SIG-M5 (cell line): ENCODE measurements at places on chromosomes 1 and 21.

DNA sequence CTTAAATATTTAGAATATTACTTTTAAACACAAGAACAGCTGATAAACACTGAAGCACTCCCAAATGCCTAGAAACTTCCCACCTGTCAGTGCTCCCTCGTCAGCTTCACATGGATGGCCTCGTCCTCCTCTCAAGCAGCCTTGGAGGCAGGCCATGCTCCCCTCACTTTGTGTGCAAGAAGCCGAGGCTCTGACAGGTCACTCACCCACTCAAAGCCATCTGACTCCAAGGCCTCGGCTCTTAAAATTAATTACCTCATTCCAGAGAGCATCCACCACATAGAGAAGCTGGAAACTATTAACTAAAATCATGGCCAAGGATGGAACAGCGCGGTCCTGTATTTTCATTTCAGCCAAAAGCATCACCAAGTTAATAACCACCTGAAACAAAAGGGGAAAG lies 17.8 kb downstream of the LBR start:
- no peak for DNase-seq

DNA sequence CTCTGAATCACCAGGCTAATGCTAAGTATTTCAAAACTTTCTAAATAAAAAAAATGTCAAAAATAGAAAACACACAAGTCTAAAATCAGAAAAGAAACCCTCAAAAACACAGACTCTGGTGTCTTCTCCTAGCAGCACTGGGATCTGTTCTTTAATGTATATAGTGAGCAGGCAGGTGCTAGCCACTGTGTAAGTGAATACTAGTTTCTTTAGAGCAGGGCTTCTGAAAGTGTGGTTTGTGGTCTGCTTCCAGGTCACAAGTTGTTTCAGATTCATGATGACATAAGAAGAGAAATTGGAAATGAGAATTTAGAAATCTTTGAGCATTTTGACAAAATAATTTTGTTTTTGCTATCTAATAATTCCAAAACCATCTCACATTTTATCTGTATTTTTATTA lies 763.1 kb downstream of the USP25 start:
- DNase-seq: no peak

GRCh38 chr1:218553197-218553596 lies 208.1 kb downstream of the TGFB2 start:
- no peak for DNase-seq

DNA sequence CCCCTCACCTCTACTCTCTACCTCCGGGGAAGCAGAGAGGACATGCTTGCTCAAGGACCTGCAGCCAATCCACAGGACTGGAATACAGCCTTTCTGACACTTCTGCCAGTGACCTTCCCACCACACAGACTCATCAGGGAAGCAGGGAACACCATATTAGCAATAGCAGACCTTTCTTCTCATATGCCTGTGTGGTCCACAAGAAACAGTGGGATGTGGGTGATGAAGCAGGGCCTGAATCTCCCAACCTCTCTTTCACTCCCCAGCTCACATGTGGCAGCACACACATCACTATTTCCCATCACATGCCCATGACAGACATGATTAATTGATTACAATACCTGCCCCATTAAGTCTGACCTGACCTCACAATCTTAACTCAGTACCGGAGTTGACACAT lies 695.1 kb downstream of the MATN1 start:
- no peak for DNase-seq

- no peak for DNase-seq
Measured at GRCh38 chr1:67629370-67630075, 55.5 kb upstream of the GADD45A start.

- DNase-seq: no peak
Measured at GRCh38 chr1:65066766-65067490, 81.1 kb upstream of the AK4 start.

DNA sequence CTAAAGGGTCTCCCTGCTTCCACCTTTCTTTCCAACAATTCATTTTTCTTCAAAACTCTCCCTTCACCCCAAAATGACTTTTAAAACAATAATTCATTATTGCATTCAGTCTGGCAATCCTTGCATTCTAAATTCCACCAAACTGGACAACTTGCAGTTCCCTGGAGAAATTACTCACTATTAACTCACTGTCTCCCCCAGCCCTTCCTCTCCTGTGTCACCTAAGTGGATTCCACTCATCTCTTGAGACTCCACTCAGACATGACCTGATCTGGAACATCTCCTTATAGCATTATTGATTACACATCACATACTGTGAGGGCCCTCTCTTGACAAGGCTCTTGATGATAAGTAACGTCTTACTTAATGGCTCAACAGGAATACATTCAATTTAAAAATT lies 257.1 kb downstream of the BRINP2 start:
- DNase-seq: no peak

DNA sequence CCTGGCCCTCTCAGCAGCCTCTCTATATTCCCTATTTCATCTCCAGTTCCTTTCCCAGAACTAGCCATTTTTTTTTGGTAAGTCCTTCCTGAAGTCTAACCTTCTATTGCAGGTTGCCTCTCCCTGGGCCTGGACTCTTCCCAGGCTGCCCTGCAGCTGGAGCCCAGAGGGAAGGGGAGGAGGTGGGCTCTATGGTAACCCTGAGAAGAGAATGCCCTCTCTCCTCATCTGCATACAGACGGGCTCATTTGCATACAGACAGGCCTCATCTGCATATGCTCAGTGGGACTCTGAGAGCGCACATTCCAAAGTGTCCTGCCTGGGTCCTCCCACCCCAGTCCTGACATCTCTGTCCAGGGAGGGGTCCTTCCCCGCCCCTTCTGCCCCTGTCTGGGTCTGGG lies 32.7 kb downstream of the RHBG start:
- no peak for DNase-seq

- DNase-seq: no peak
Measured at GRCh38 chr1:234310460-234310817, 62.8 kb upstream of the COA6 start.

DNA sequence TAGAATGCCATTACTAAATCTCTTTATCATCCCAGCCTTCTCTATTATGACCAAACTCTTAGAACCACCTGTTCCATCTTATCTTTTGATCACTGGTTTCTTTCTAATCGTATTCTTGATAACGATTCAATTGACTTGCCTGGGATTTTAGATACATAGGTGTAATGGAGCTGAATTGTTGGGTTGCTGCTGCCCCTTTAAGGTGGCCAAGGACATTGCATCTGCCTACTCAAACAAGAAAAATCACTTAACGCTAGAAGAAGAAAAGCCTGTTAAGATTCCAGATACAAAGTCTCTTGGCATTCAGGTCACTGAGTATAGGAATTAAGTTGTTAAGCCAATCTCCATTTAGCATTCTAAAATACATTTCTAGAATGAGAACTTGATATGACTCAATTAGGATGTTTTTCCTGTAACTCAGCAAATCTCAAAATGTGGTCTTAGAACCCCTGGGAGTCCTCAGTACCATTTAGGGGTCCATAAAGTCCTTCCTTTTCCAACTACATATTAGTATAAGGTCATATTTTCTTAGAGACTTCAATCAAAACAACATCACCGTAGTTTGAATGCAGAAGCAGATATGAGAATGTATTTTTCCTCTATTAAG lies 12.4 kb downstream of the NEXN start:
- no peak for DNase-seq

GRCh38 chr1:119924948-119925898 lies 28.9 kb upstream of the ADAM30 start:
- no peak for DNase-seq

GRCh38 chr1:44903011-44903680 lies 60.1 kb upstream of the PTCH2 start:
- DNase-seq: no peak

- no peak for DNase-seq
Measured at GRCh38 chr1:158203693-158204457, 23.2 kb downstream of the CD1D start.

DNA sequence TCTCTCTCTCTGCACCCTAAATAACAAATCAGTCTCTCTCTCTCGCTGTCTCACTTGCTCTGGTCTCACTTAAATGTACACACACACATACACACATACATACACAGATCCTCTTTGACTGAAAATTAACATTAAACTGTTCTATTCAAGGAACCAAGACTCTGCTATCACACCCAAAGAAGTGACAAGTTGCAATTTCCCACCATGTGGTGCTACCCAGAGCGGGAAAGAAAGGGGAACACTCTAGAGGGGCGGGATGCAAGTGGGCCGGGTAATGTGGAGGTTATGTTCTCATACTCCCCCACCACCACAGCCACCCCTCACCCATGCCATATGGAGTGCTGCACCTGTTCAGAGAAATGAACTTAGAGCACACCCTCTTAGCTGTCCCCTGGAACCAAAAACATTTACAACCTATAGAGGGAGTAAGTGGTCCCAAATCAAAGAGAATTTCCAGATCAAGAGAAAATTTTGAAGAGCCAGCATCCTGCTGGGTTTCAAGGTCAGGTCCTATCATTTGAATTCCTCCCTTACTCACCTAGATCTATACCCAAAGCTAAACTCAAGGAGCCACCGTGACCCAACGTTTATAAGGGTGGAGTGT lies 319.4 kb downstream of the BRINP2 start:
- no peak for DNase-seq

GRCh38 chr1:16521288-16521583 lies 7.2 kb upstream of the RNU1-1 start:
- DNase-seq: no peak

GRCh38 chr1:219812491-219813203 lies 115.7 kb downstream of the SLC30A10 start:
- no peak for DNase-seq

DNA sequence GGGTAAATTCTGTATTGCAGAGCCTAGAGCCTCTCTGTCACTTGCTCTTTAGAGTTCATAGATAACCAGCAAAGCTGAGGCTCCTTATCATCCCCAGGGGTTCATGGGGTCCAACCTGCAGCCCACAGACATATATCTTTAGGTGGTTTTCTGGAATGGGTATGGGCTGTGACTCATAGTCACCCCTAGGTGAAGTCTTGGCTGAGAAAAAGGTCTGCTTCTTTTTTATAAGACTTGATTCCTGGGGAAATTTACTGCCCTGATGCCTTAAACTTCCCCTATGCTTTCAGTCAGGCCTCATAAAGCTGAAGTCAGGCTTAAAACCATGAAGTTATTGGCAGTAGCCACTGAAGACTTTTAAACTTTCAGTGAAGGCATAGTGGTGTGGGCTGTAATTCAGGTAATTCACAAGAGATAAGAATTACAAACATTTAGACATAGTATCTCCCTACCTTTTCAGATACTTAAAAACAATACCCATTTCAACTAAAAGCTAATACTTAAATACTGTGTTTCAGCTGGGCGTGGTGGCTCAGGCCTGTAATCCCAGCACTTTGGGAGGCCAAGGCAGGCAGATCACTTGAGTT lies 46.8 kb downstream of the MACO1 start:
- DNase-seq: no peak

GRCh38 chr1:17639703-17640340 lies 100.3 kb downstream of the ARHGEF10L start:
- DNase-seq: no peak

GRCh38 chr1:71039661-71040262 lies 7.9 kb downstream of the PTGER3 start:
- no peak for DNase-seq

GRCh38 chr1:159853417-159854115 lies 8.9 kb downstream of the VSIG8 start:
- DNase-seq: no peak

DNA sequence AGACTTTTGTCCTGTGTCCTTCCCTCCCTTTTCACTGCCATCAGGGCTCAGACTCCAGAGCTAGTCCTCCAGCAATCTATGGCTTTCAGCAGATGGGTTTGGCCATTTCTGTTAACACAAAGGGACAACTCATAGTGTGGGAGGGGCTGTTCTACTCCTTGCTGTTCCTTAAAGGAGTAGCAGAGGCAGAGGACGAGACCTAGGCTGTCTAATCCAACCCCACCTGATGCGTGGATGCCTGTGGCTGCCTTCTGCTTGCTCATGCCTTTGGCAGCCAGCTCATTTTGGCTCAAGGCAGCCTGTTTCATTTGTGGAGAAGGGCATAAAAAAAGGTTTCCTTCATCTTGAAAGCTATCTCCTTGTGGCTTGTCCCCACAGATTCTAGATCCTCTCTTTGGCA lies 27.0 kb downstream of the MFSD2A start:
- DNase-seq: no peak

DNA sequence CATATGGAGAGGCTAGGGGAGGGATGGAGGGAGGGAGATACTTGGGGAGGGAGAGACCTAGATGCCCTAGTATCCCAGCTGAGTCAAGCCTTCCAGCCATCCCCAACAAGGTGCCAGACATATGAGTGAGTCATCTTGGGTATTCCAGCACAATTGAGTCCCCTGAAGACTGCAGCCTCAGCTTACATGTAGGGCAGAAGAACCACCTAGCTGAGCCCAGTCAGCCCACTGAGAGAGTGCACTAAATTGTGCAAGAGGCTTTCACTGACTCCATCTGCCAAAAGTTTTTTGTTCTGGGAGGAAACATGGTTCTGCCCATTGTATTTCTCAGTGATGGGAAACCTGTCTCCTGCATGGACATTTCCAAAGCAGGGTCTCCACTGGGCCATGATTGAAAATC lies 76.4 kb downstream of the FOXD2 start:
- DNase-seq: no peak

DNA sequence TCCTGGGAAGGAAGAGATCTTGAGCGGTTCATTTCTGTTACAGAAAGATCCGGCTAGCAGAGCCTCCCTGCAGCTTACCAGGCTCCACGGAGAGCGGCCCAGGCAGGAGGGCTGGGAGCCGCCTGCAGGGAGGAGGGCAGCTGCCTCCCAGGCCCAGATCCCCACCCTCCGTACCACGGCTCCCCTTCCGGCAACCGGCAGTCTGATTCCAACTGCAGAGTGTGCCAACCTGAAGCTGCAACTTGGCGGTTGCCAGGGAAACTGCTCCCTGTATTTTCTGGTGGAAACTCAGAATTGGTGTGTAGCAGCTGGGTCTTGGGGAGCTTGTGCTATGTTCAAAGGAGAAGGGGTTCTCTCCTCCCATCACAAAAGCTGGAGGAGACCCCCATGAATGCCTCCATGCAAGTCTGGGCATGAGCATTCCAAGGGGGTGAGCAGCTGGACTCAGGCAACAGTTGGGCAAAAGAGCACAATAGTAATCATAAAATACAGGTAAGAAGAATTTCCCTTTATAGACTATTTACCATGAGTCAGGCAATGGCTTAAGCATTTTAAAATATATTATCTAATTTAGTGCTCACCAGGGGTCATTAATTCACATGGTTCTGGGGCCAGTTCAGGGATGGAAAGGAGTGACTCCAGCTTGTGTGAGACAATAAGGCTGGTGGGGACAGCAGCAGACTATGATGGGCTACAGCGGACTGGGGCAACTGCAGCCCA lies 46.1 kb upstream of the KAZN start:
- no peak for DNase-seq

GRCh38 chr1:218971156-218971555 lies 202.5 kb upstream of the LYPLAL1 start:
- DNase-seq: no peak
